ENCODE measurements at places on chromosomes 11 and 22. TPM values are rescaled to one million over a fixed set of nuclear protein-coding genes. Genes with fewer than 3 reads are reported as not detected.

The SPON1 gene
- 6.4 TPM for total RNA-seq

The SNX32 gene
- total RNA-seq = 0.49 TPM

DNA sequence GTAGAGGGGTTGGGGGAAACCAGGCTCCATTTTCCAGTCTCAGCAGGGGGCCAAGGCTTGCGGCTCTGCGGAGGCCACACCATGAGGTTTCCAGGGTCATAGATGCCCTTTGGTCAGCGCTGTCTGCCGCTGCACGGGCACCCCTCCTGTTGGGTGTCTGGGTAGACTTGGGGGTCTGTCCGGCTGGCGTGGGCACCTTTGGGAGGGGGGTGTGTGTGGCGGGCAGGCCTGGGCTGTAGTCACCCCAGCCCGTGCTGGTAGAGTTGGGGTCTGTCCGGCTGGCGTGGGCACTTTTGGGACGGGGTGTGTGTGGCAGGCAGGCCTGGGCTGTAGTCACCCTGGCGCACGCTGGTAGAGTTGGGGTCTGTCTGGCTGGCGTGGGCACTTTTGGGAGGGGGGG lies 18.6 kb downstream of the LSP1 start:
- no peak for DNase-seq

The INS gene
- not detected for total RNA-seq

GRCh38 chr11:76275446-76275845 lies 69.1 kb upstream of the WNT11 start:
- no peak for DNase-seq

The PARVA gene
- 6.9 TPM for total RNA-seq

- no peak for DNase-seq
Measured at GRCh38 chr11:132337819-132338416, 967.5 kb downstream of the NTM start.

DNA sequence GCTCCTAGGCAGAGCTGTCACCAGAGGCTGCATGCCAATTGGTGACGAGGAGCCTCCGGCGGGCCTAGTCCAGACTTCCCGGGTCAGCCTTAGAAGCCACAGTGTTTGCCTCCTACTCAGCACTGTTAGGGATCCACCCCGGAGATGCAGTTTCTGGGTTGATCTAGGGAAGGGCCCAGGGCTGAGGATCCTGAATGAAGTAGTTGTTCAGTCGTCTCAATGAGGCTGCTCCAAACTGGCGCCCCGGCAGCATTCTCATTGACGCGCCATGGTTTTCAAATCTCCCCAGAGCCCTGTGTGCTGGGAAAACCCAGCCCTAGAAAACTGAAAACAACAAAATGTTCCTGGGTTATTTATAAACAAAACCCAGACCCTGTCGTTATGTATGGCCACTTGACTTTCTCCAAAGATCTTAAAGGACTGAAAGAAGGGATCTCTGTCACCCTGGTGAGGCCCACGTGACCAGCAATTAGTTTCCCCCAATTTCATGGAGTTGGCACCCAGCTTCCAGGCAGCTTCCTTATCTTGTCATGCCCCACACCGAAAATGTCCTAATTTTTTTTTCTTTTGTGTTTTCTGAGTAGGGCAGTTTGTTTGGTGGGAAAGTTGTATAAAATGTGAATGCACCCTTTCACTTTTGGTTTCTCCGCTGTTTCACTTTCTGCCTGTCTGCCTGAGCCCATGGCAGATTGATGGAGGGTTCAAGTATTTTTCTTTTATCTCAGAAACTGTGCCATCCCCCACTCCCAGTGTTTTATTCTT lies 2.0 kb upstream of the EHD1 start:
- no peak for DNase-seq

DNA sequence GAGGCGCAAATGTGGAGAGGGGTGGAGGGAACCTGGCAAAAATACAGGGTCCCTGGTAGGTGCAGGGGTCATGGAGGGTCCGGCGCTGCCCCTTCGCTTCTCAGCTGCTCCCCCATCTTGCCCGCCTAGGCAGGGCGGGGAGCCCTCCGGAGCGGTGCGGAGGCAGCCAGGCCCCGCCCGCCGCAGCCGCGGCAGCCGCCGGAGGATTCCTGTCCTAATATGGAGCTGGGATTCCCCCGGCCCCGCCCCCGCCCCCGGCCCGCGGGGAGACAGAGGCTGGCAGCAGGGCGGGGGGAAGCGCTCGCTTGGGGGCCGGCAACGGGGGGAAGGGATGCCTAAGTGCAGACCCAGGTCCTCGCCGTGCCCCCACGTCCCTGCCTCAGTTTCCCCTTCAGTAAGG lies 1.0 kb upstream of the NPAS4 start:
- peak; percentile 81 for DNase-seq

DNA sequence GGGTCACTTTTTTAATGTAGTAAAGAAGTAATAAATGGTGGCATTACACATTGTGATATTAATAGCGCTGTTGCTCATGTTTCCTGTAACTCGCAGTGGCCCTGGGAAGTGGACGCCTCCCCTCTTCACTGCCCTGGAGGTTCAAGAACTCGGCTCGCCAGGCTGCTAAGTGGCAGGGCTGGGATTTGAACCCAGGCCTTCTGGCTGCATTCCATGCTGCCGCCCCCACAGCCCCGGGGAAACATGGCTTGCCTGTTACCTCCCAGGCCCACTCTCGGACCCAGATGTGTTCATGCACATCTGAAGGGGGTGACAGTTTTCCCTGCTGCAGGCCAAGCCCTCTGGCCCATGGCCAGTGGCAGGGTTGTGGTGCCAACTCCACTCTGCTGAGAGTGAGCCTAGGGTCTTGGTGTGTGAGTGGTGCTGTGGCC lies 25.0 kb upstream of the MGAT3 start:
- no peak for DNase-seq

The VSIG2 gene
- not detected for total RNA-seq

DNA sequence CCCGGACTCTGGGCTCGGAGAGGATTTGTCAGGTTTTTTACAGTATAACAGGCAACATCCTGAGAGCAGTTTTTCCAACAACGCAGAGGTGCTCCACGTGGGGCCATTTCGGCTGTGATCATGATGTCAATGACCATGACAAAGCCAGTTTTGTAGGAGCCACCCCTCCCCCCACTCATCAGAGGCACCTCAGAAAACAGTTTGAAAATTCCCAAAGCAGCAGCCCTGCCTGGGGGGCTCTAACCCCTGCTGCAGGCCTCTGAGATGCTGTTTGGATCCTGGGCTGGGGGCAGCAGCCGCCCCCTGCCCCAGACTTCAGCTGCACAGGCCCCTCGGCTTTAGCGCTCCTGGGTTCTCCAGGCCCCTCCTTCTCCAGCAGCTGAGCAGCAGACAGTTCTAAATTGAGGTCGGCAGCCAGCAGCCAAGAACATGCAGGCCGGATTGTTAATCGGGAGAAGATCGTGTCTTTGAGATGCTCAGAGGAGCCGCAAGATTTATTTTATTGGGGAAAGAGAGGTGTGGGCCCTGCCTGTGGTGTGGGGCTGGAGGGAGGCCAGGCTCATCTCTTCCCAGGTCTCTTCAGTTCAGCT lies 19.4 kb downstream of the NFAM1 start:
- peak; percentile 75 for DNase-seq

DNA sequence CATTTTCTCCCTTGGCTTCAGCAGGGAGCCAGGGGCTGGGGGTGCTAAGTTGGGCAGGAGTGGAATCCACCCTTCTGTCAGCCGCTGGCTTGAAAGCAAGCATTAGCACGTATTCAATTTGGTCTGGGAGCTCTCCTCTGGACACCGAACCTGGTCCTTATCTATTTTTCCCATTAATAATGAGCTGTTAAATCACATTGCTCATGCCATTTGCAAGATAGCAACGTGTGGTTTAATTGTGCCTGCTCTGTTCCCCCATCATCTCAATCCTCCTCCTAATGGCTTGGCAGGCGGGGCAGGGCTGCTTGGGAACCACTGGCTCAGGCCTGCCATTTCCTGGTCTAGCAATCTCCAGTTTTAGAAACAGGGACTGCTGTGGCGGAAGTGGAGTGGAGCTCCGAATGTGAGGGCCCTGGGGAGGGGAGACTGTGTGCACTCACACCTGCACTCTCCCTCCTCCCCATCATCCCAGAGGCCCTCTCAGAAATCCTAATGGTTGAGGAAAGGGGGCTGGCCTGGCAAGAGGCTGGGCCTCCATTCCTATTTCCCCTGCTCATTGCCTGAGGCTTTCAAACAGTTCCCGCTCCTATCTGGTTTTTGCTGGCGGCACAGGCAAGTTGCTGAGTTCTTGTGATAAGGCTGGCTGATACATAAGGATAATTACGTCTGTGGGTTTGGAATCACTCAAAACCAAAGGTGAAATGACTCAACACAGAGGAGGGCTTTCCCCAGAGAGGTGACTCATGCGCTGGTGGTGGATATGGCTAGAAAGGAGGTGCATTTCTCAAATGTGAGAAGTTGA lies 201.2 kb upstream of the E2F8 start:
- DNase-seq = no peak

DNA sequence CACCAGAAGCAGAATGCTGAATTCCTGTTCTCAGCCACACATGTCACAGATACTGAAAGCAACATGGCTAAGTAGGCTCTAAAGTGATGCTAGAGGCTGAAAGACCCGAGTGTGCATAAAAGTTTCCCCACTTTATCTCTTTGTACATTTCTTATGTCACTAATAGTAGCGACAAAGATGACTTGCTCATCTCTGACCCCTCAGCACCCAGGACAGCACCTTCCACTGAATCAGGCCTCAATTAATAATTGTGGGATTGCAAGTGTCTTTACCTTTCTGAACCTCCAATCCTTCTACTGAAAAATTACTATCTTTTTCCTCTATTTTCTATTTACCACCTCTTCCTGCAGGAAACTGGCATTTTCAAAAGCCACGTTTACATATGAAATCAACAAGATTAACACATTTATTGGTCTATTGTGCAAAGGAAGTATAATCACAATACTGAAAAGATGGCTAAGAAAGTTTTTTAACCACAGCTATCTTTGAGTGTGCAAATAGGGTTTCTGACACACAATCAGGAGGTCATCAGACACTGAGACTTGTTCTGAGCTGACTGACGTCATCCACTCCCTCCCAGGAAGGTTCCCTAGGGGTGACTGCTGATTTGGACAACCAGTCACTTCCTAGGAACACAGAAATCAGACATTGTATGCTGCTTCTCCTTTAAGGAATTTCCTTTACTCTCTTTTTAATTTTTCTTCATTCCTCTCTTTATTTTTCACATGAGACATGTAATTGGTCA lies 213.9 kb upstream of the ISX start:
- DNase-seq = peak; percentile 24

- DNase-seq = no peak
Measured at GRCh38 chr11:122085264-122085663, 30.8 kb downstream of the BLID start.

The HOATZ gene
- not detected for total RNA-seq

The TMPRSS13 gene
- 0.08 TPM for total RNA-seq

- no peak for DNase-seq
Measured at GRCh38 chr11:63896071-63896470, 20.9 kb downstream of the RCOR2 start.

The ELFN2 gene
- 0.62 TPM for total RNA-seq

DNA sequence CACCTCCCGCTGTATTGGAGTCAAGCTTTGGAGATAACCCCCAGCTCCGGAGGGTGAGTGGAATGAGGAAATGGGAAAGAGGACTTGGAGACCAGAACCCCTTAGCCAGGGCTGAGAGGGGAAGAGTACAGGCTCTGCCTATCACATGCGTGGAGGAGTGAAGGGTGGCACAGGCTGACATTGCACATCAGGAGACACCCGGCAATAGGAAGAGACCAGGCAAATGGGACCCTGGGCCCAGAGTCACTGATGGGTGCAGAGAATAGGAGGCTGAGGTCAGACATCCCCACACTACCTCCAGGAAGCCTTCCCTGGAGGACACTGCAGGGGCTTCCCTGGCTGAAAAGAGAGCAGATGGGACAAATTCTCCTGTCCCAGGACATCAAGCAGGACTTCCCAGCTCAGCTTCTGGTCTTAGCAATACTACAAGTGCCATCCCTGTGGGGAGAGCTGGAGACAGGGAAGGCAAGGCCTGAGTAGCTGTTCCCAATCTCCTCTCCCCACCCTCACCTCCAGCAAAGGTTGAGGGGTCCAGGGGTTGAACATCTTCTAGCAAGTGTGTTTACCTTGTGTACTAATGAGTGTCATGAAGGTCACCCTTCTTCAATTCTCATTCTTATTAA lies 160.7 kb downstream of the BUD13 start:
- no peak for DNase-seq

GRCh38 chr11:19746086-19746485 lies 33.4 kb downstream of the NAV2 start:
- no peak for DNase-seq

DNA sequence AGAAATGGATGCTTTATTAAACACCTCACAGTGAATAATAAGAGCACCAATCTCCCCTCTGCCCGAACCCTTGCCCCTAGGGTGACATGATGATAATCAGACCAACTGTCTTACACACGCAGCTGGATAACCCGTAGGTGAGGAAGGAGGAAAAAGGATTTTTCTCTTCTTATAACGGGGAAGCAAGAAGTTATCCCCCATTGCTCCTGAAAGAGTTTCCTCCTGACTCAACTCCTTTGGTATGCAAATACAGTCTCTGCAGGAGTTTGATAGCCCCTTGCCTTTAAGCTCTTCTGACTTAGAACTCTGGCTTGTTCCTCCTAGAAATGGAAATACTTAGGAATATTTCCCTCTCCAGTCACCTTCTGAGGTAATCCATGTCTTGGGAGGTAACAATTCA lies 455.8 kb downstream of the TMEM135 start:
- peak; percentile 87 for DNase-seq

DNA sequence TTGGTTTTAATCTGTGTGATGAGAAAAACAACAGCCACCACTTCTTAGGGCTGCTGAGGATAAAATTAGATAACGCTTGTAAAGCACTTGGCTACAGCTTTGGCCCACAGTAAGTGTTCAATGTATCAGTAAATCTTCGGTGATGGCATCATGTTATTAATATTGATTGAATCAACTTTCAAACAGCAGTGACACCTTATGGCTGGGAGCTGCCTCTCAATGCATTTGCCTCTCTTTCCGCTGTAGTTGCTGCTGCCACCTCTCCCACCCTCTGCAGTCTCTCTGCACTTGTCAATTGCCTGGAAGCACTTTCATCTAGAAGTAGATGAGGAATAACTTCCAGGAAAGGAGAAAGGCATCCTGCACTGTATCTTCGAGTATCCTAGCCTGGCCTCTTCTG lies 491.1 kb downstream of the OPCML start:
- no peak for DNase-seq

The APOL5 gene
- total RNA-seq = not detected

- DNase-seq = no peak
Measured at GRCh38 chr11:102669664-102670063, 35.9 kb downstream of the MMP27 start.

- DNase-seq = no peak
Measured at GRCh38 chr22:49647627-49648026, 180.0 kb downstream of the BRD1 start.
